ENCODE measurements at places on chromosomes 2 and 18.

DNA sequence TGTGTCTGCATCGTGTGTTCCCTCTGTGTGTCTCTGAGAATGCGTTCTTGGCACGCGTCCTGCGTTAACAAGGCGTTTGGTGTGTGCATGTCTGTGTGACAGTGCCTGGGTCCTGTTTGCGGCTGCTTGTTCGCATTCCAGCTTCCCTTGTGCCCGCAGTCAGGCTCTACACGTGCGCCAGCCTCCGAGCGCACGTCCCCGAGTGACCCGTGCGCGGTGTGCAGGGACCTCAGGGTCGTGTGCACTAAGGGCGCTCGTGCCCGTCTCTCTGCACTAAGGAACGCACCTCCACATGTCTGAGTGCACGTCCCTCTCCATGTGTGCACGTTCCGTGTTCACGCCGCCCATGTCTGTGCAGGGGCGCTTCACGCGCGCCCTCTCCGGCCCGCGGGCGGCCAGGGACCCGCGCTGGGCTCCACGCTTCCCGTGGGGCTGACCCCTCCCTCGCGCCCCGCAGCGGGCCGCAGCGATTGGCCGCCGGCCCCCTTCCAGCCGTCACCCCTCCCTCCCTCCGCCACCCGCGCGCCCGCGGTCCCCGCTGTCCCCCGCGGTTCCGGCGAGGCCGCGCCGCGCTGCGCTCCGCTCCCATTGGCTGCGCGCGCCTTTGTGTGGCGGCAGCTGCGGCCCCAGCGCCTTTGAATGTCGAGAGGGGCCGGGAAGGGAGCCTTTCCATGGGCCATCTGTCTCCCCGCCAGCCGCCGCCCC is 229.4 kb downstream of the HAUS1 start:
- DNase-seq = no peak

DNA sequence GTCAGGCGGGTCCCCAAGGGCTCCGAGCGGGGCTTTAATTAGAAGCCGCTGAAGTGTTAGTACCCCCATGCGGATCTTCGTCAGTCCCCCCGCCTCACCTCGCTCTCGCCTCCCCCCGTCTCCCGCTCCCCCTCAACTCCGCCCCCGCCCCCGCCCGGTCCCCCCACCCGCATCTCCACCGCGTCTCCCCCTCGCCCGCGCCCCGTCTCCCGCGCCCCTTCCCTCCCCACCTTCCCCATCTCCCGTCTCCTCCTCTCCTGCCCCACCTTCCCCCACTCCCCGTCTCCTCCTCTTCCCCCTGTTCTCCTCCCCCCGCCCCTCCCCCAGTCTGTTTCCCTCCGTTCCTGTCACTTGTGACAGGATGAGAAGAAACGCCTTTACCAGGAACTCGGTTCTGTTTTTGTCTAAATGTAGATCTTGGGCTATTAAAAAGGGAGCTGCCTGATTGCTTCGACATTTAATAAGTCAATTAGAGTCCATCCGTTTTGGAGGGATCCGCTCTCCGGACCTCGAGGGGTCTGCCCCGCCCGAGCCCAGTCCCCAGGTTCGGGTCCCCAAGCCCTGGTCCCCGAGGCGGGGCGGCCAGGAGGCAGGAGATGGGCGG is 969 bp upstream of the ALKAL2 start:
- DNase-seq = no peak

GRCh38 chr2:24365051-24365450 is 4.7 kb upstream of the ITSN2 start:
- no peak for DNase-seq

DNA sequence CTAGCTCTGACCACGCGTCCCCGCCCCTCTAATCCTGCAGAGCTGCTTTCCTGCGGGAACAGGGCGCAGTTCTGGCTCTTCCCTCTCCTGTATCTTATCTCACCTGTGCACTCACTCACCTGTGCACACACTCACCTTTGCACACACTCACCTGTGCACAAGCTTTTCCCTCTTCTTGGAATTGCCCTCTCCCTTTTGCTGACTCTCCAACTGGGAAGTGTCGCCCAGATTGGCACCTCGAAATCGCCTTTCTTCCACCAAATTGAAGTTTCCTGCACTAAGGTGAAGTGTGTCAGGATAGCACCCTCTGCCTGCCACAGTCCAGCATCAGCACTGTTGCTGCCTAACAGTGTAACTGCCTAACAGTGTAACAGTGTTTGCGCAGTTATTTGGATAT is 566 bp upstream of the CMPK2 start:
- DNase-seq = peak; percentile 40

- DNase-seq = no peak
These were observed 212.4 kb downstream of the ANAPC1 start for GRCh38 chr2:111671426-111672150.

GRCh38 chr2:17857021-17857420 is 21.4 kb upstream of the KCNS3 start:
- no peak for DNase-seq

- DNase-seq = no peak
These were observed 126.0 kb upstream of the ACVR2A start for GRCh38 chr2:147718831-147719230.

- no peak for DNase-seq
These were observed 5.4 kb upstream of the XIRP2 start for GRCh38 chr2:166882851-166883250.

DNA sequence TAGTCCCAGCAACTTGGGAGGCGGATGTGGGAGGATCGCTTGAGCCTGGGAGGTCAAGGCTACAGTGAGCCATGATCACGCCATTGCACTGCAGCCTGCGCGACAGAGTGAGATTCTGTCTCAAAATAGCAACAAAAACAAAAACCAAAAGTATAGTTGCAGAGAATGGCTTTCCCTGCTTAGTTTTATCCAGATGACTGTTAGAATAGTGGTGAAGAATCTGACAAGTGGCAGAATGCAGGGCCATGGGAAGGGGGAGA is 53.8 kb downstream of the NEDD4L start:
- DNase-seq = no peak

DNA sequence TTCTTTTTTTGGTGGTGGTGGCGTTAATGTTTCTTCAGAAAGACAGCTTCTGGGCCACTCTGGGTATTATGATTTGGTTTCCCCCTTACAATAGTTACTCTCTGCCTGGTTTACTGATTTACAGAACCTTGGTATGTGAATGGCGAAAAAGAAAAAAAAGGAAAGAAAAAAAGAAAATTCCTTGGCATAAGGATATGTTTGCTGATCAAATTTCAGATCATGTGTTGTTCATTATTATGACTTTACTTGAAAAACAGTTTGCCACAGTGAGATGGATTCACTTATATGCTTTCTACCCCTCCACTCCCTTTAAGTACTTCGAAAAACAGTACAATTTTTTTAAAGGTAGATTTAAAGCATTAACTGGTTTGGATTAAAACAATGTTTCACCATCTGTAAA is 21.0 kb downstream of the BCL11A start:
- DNase-seq = no peak

DNA sequence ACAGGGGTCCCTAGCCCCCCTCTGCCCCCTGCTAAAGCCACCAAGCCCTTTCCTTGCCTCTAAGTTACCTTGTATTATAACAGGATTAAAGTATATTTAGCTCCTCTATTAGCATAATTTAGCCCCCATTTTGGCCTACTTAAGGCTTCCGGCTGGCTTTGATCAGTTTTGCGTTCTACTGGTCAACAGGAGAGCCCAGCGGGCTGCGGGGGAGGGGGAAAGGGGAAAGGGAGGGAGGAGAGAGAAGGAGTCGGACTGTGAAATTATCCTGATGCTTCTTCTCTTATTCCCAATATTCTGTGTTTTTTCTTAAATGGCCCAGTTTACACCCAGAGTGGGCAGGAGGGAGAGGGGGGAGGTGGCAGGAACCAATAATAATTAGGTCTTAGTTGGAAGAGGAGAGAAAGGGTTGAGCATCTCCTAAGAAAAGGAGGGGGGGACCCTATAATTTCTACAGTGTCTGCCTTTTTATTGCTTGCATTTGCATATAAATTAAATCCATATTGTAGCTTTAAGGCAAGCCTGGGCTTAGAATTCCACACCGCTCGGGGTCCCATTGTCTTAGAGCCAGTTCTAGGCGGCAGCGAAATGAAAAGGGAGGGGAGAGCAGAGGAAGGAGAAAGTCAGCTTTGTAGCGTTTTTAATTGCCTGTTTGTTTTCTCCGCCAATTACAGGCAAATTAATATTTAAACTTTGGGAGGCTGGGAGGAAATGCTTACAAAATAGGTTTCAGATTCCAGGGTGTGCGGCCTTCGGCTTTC is 39.6 kb downstream of the EN1 start:
- no peak for DNase-seq

- DNase-seq = no peak
These were observed 56.0 kb downstream of the LIPG start for GRCh38 chr18:49617865-49618264.

GRCh38 chr2:63058921-63059792 is 8.5 kb downstream of the OTX1 start:
- no peak for DNase-seq

DNA sequence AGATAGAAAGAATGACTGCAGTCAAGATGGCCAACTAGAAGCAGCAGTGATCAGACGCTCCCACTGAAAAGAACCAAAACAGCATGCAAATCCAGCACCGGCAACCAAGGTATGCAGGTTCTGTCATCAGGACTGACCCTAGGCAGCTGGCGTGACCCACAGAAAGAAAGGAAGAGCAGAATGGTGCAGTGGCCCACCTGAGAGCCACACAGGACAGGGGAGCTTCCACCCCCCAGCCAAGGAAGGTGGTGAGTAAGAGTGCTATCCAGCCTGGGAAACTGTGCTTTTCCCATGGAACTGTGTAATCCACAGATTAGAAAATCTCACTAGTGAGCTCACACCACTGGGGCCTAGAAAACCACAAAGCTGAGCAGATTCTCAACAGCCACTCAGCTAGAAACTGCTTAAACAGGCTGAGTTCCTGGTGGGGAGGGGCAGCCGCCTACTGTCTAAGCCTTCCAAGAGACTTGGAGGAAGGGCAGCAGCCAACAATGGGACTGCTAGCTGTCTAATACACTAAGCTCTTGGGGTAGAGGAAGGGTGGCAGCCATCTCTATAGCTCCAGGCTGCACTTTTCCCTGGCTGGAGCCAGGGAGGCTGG is 127.9 kb downstream of the EVA1A start:
- no peak for DNase-seq

GRCh38 chr2:141137122-141137693 is 993.6 kb downstream of the LRP1B start:
- no peak for DNase-seq

- DNase-seq = no peak
These were observed 5.5 kb downstream of the SERPINE2 start for GRCh38 chr2:224033601-224034000.

DNA sequence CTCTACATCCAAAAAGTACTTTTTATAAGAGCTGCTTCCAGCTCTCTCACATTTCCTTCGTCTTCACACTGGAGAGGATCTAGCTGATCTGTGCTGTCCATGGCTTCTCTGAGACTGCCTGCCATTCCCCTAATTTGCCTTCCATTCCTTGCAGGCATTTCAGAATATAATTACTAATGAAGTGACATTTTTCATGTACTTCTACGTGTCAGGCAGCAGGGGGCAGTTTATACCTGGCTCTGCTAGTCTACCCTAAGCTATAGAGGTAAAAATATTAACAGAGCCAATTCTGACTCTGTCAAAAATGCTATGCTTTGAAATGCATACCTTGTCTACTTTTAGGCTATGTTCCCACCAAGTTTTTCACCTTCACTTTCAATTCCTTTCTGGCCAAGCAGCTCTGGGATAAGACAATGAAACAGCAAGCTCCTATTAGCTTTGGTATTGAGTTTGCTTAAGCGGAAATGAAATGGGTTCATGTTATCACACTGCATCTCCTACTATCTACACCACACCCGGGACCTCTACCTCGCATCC is 81.9 kb downstream of the MEP1B start:
- no peak for DNase-seq

GRCh38 chr2:151508519-151508918 is 98.8 kb downstream of the RIF1 start:
- no peak for DNase-seq

GRCh38 chr18:76741346-76741745 is 81.0 kb upstream of the ZNF236 start:
- no peak for DNase-seq

GRCh38 chr18:10067670-10068659 is 154.1 kb downstream of the VAPA start:
- no peak for DNase-seq

DNA sequence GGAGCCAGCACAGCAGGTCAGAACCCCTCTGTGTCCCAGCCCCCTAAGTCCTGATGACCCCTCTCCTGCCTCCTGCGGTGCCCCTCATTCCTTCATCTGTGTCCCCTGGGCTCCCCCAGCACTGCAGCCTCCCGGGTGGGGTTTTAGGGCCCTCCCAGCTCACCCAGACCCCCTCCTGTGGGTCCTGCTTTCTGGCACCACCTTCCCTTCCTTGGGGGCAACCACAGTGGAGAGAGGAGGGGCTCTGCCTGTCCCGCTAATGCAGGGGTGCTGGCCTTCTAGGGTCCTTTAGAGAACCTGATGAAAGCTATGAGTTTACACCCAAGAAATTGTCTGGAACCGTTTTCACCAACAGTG is 42.7 kb upstream of the ALPP start:
- DNase-seq = no peak

DNA sequence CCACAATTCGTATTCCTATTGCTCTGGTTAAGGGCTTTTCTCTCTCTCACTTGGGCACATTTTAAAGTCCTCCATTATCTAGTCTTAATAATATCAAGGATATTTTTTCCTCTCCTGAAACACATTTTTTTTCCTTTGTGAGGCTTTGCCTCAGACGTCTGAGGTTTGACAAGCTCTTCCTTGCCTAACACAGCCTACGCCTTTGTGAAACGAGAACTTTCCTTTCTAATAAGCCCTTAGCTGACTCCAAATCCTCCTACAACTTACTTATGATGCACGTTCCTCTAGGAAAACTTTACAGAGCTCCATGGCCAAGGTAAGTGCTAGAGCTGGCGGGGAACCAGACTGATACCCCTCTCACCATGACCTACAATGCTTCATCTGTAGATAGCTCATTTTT is 841.5 kb downstream of the SOCS6 start:
- no peak for DNase-seq

DNA sequence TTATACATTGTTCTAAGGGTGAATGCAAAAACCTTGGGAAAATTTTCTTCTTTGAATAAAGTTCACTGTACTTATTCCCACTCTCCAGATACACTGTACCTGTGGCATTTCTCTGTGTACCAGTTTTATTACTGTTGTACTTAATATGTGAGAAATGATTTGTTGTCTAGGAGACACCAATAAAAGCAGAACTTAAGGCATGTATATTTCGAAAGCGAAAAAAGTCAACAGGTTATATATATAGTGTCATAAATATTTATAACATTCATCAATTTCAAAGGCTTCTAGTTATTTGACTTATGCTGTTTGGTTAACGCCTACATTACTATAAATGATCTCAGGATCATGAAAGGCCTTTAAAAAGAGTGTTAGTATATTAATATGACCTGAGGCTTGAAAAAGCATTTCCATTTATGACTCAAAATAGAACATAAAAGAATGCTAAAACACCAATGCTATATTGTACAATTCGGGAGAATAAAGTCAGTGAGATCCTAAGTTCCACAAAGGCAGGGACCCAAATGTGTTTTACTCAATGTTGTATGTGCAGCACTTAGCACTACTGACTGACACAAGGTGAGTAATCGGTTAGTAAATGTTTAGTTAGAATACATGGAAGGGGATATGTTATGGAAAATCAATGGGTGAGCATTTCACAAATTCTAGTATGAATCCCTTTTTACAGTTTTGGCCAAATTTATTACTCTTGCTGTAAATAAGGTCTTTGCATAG is 32.2 kb upstream of the HNRNPA3 start:
- DNase-seq = no peak

GRCh38 chr18:3424280-3424890 is 25.6 kb upstream of the TGIF1 start:
- DNase-seq = no peak

- no peak for DNase-seq
These were observed 140.8 kb downstream of the SEPTIN10 start for GRCh38 chr2:109472974-109473373.

GRCh38 chr2:101930847-101931246 is 60.9 kb upstream of the IL1R2 start:
- DNase-seq = no peak
